ENCODE measurements at places on chromosomes 5 and 9.

GRCh38 chr5:131363811-131364506, 100.1 kb downstream of the CDC42SE2 start:
- no peak for DNase-seq

- DNase-seq = no peak
Observed at GRCh38 chr9:124348831-124349230, 66.4 kb downstream of the PSMB7 start.

GRCh38 chr9:72396247-72397091, 31.5 kb upstream of the ZFAND5 start:
- DNase-seq = peak; percentile 39

DNA sequence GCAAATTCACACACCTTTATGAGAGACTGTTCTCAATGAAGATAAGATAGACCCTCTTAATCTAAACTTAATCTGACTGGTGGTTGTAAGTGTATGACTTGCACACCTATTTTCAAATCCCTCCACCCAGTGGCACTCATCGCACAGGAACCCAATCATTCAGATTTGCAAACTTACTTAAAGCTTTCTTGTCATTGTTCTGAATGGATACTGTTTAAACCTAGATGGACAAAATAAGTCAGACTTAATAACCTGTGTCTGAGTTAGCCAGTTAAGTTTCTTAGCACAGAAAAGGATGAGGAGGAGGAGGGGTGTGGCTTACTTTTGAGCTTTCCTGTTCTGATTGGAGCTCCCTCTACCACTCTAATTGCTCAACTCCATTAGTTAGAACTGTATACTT, 252.4 kb upstream of the CCNH start:
- DNase-seq = no peak

- no peak for DNase-seq
Observed at GRCh38 chr5:36242534-36243485, 1.1 kb upstream of the NADK2 start.

GRCh38 chr5:40383749-40384651, 295.7 kb upstream of the PTGER4 start:
- peak; percentile 85 for DNase-seq

DNA sequence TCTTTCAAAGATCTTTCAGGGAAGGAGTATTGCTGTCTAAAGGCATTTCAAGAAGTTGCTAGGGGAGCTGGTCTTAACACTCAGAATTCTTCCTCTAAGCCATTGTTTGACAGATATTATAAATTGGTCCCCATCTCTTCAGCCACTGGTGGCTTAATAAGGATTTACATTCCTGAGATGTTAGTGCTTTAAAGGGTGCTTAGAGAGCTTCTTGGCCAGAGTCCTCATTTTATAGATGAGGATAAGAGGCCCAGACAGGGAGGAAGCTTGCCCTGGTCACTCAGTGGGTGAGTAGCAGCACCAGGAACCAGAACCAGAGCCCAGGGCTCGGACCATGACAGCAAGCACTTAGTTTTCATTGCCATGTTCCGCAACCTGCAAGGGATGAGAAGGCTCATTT, 53.2 kb downstream of the GALNT10 start:
- peak; percentile 49 for DNase-seq

GRCh38 chr9:36603006-36603405, 30.3 kb downstream of the MELK start:
- DNase-seq = peak; percentile 18

DNA sequence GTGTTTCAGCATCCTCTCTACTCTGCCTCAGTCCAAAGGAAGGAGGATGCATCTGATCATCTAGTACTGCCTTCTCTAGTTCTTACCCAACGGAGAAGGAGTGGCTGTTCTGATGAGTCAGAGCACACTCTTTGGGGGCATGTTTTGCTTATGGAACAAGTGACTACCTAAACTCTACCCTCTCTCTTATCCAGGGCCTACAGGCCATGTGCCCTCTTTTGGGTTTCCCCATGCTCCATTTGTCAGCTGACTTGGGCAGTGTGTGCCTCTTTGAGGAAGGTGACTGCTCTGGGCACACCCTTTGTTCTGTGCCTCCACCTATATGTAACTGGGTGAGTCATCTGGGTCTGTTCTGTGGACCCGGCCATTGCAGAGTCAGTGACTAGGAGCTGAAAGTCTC, 89.6 kb upstream of the BNC2 start:
- peak; percentile 41 for DNase-seq

- no peak for DNase-seq
Observed at GRCh38 chr9:137109250-137110146, 5.0 kb downstream of the DPP7 start.

DNA sequence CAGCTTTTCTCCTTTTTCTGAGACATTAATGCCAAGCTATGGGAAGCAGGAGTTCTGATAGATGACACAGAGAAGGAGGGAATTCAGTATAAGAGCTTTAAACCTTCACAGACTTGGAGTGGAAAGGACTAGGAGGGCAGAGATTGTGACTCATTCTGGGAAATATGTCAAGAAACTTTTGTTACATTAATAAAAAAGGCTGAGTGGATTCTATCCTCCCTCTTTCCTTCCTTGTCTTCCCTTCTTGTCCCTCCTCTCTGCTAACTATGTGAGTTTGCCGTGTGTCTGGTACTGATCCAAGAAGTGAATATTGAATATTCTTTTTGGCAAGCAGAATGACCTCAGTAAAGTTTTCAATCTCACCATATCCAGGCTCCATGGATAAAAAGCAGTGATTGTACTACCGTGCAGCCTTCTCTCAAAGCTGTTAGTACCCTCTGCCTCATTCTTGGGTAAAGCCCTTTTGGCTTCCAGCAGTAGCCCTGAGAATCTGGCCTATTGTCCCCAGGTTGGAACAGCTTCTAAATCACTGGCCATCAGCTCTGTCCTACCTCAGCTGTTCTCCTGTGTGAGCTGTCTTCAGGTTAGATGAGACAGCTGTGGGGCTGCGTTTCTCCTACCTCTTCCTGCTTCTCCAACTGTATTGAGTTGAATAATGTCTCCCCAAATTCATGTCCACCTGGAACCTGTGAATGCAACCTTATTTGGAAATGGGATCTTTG, 73.9 kb downstream of the ATG10 start:
- DNase-seq = peak; percentile 70

GRCh38 chr5:65213921-65214525, 267.7 kb downstream of the ADAMTS6 start:
- DNase-seq = peak; percentile 41

- DNase-seq = peak; percentile 15
Observed at GRCh38 chr9:33044677-33045282, 19.7 kb downstream of the DNAJA1 start.

DNA sequence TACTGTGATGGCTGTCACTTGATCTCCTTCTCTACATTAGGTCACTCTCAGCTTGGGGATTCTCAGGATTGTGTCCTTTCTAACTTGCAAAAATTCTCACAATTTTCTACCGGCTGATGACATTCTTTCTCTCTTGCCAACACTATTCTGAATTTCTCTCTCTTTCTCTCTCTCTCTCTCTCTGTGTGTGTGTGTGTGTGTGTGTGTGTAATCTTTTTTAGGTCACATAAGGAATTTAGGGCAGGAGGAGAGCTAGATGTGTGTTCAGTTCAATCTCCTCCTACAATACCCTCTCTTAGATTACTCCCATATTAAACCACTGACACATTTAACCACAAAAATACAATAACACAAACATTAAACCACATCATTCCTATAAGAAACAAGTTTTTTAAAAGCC, 242.3 kb upstream of the NREP start:
- peak; percentile 96 for DNase-seq

- DNase-seq = no peak
Observed at GRCh38 chr5:103243665-103244064, 14.9 kb upstream of the MACIR start.

- DNase-seq = peak; percentile 32
Observed at GRCh38 chr5:134174841-134175839, 1.6 kb downstream of the SKP1 start.

GRCh38 chr9:2345013-2345412, 276.6 kb upstream of the VLDLR start:
- no peak for DNase-seq

GRCh38 chr5:149936044-149936699, 8.4 kb downstream of the PDE6A start:
- DNase-seq = no peak

DNA sequence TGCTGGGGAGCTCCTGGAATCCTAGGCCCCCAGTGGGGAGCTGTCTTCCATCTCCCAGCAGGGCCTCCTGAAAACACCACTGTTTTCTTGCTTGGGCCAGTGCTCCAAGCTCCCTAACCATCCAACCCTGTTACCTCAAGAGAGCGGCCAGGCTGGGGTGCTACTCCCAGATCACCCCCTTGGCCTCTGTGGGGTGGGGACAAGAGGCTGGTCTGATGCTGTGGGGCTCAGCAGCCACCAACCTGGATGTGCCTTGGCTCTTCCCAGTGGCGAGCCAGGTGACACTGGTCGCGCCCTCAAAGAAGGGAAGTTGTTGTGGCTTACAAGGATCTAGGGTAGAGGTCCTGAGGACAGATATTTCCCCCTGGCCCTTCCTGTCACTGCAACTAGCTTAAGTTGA, 49.0 kb downstream of the SECISBP2 start:
- no peak for DNase-seq

- DNase-seq = no peak
Observed at GRCh38 chr9:8628791-8629190, 829.2 kb upstream of the DMAC1 start.

All from fibroblast of skin of scalp (primary cell).